OCI-LY7 (cell line): ENCODE measurements at places on chromosomes 5 and 9.

DNA sequence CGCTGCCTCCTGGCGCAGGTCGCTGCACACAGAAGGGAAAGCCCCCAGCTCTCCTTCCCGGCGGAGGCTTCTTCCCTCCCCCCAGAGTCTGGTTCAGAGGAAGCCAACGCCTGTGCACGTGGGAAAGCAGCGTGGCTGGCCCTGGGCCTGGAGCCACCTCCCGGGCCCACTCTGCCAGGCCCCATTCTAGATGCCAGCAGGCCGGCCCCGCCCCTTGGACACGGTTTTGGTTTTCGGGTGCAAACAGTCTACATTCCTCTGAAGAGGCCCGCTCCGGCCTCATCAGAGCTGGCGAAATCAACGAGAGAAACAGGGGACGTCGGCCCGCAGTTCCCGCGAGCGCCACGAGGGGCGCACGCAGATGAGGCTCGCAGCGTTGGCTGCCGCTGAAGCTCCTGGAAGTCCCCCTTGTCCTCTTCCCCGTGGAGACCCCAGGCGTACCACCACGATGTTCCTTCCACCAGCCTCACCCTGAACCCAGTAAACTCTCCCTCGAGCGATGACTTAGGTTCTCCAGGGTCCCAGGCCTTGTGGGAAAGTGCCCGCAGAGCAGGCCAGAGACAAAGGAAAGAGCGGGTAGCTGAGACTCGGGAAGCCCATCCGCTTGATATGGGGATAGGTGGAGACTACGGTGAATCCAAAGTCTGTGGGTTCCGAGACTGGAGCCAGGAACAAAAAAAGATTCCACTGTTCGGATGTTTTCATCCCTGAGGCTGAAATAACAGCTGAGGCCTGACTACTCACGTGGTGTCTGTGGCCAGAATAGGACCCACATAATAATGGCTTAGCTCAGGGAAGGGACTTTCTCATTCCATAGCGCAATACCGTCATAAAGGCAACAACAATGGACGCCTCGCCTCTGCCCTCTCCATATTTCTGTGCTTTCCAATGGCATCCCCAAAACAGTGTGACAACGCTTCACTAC lies 64.2 kb downstream of the KLF4 start:
- peak; percentile 34 for DNase-seq

GRCh38 chr5:75567710-75568109 lies 43.5 kb upstream of the ANKDD1B start:
- no peak for DNase-seq

- peak; percentile 55 for DNase-seq
These were observed 19.9 kb downstream of the ABITRAM start for GRCh38 chr9:108953983-108954574.

DNA sequence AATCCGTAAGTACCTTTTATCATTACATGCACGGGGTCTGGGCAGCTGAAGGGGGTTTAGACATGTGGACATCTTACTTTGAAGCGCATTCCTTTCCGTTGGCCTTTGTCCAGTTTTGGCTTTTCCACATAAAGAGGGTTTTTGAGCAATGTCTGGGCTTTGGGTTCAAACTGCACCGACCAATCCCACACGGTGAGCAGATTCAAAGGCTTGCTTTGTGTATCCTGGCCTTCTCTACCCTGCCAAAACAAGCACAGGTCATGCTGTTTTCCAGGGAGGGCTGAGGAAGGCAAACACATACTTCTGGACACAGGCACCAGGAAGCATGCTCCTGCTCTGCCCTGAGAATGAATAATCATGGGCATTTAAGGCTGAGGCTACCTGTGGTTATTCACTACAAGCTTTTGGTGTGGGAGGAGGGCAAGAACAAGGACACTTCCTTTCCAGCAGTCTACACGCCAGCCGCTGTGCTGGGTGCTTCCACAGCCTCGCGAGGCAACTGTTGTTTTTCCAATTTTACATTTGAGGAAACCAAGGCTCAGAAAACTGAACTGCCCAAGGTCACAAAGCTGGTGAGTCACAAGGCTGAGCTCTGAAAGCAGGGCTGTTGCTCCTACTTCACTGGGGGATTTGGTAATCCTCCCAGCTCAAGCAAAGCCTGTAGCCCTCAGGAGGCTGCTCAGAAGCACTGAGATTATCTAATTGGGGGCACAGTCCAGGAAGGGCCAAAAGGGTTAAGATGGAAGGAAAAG lies 59.8 kb upstream of the GOLPH3 start:
- DNase-seq = no peak

GRCh38 chr5:2992806-2993205 lies 241.3 kb upstream of the IRX2 start:
- no peak for DNase-seq

DNA sequence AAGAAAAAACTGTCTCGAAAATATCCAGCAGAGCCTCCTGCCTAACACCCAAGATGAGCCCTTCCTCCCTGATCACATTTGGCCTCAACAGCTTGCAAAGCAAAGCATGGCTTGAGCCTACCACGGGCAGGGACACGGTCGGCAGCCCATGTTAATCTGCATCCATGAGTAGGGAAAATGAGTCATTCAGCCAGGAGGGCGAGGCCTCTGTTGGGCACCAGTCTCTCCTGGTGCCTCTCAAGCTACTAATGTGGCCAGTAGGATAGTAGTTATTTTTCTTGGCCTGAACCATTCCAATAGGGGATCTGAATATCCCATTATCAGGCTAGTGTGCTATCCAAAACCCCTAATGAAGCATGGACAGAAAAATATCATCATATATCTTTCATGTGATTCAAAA lies 43.0 kb upstream of the SHB start:
- no peak for DNase-seq

DNA sequence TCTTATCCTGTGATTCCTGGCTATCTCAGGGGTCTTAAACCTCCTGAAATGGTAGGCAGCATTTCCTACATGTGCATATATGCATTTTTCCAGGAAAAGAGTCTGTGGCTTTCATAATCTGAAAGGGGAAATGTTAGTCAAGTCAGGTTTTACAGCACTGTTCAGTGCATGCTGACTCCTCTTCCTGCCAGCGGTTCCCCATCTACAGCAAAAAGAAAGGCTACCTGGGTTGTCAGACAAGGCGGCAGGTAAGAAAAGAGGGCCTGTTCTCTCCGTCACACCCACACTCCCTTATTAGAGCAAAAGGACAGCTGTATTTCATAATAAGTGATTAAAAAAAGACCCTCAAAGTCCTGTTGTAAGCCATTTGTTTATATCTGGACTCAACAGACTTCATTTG lies 4.3 kb upstream of the SPATA6L start:
- DNase-seq = no peak
